ENCODE measurements at places on chromosomes 12 and 14. TPM values are rescaled to one million over a fixed set of nuclear protein-coding genes. Genes with fewer than 3 reads are reported as not detected.

Gene GABARAPL1
- 79.3 TPM for total RNA-seq

Gene CLEC4C
- not detected for total RNA-seq

Gene RNASE1
- total RNA-seq, result 0.30 TPM

Gene TULP3
- total RNA-seq, result 23.1 TPM

Gene OLR1
- total RNA-seq, result 0.23 TPM

Gene FGF23
- total RNA-seq, result not detected

Gene TCL1B
- total RNA-seq, result not detected

Gene LRRC9
- not detected for total RNA-seq

Gene P2RX2
- not detected for total RNA-seq

Gene HOXC4
- total RNA-seq, result 1.1 TPM

Gene ACADS
- 3.0 TPM for total RNA-seq

Gene LMNTD1
- 0.51 TPM for total RNA-seq

Gene GLIPR1
- 47.2 TPM for total RNA-seq

Gene GPR84
- total RNA-seq, result not detected

Gene VWF
- 1.5 TPM for total RNA-seq

Gene CCER1
- not detected for total RNA-seq

Gene GALNT6
- total RNA-seq, result 66.1 TPM

Gene SPX
- 1.9 TPM for total RNA-seq

Gene TSPAN11
- total RNA-seq, result under 0.01 TPM

Gene CCDC60
- not detected for total RNA-seq
